Foreskin keratinocyte (primary cell): ENCODE measurements at places on chromosomes 7 and 10.

- peak; percentile 13 for DNase-seq
These were observed 9.0 kb upstream of the TAS2R3 start for GRCh38 chr7:141754939-141755338.

- DNase-seq = no peak
These were observed 60.7 kb downstream of the CD36 start for GRCh38 chr7:80699045-80699638.

DNA sequence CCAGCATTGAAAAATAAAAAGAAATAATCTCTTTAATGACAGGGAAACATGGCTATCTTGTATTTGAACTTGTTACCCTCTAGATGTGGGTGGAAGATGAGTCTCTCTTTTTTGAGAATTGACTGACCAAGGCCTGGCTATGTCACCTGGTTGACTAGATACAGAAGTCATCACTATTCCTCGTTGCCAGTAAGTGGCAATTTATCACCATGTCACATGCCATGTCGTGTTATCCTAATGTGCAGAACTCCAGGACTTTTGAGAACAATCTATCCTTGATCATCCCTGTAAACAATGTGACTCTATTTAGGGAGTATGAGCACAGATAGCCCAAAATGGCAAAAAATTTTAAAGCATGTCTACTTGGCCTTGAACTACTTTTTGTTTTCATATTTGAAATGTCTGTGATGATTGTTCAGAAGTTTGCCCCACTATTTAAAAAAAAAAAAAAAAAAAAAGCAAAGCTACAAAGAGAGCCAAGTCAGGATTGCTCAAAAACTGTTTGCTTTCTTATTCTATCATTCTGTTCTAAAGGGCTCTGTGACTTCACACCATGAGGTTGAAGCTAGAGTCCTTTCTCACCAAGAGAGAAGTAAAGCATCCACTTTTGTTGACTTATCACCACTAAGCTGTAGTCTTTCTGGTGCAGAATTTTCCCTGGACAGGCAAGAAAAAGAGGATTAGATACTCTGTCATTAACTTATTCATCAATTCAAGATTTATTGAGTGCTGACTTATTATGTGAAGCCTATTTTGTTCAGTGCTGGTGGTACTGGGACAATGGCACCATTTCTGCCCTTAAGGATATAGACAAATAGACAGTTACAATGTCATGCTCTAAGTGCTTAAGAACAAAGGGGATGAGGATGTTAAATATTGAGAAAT lies 10.4 kb upstream of the WIPF3 start:
- DNase-seq = no peak

DNA sequence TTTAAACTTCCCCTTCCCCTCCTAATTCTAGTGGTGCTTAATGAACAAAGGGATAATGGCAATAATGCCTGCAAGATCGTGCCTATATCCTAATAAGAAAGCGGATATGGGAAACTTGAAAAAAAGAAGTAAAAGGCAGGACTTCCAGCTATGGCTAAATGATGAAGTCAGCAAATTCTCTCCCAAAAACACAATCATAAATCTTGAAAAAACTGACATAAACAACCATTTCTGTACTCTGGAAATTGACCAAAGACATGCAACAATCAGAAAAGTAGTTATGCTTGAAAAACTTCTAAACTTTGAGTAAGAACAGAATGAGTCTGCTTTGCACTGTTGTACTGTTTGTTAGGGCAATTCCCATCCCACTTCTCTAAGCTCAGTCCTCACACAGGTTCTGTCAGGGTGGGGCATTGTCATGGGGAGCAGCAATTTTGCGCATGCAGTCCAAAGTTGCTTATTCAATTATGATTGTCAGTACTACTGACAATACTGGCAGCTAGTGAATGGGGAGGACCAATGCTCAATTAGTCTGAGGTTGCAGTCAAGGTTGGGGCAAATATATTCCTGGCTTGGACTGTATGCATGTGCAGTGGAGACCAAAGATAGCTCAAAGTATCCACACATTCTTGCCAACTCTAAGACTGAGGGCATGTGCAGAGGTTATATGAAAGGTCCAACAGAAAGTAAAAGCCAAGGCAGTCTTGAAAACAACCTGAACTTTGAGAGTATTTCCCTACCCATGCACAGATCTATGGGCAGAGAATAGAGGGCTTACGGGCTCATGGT lies 34.1 kb upstream of the ARHGAP22 start:
- DNase-seq = no peak

DNA sequence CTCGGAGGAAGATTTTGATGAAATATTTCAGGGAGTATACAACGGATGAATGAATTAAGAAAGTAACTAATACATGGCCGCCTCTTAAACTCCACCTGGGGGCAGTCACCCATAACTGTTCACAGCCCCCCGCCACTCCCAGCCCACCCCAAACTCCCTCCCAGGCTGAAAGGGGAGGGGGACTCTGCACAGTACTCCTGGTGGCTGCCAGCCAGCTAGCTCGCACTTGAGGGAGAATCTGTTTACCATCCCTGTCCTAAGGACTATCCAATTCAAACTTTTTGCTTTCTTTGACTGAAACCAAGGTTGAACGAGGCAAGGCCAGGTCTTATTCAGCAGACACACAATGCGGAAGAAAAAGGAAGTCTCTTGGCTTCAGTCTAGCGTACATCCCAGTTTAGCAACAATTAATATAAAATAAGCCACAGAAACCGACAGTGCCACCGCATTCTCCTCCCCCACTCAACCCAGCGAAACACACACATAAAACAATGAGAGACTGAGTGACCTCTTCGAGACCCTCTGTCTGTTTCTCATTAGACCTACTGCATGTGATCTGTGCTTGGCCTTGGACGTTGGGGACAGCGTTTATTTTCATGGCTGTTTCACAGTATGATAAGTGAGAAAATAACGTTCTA lies 219.5 kb downstream of the GLI3 start:
- DNase-seq = no peak

DNA sequence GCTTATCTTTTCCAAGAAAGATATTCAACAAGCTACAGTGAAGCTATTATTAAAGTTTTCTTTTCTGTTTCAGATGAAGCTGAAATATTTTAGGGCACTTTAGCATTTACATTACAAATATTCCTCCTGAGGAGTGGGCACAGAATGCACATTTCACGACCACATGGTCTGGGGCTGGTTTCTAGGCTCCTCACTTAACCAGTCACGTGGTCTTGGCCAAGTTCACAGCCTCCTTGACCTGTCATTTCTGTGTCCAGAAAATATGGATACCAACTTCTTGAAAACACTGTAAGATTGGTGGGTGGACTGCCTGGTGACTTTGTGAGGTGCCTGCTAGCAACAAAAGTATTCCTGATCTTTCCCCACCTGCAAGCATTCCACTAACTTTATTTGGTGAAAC lies 70.9 kb downstream of the FAM171A1 start:
- DNase-seq = no peak

- peak; percentile 85 for DNase-seq
These were observed 168.7 kb upstream of the LYZL1 start for GRCh38 chr10:29120216-29120615.

DNA sequence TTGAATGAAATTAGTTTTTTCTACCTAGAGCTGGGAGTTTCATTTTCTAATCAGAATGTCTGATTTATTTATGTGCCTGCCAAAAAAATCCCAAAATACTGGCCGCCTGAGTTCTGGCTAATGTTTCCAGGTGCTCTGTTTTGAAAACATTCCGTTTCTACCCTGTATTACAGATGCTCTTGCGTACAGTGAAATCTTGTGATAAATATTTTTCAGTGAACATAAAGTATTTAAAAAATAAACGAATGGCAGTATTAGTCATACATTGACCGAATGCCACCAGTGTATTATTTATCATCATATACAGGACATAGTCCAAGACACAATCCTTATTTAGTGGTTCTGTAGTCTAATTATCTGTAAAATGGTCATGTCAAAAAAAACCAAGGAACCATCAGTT lies 102.8 kb downstream of the KAT6B start:
- DNase-seq = no peak

GRCh38 chr10:79374312-79375191 lies 27.3 kb downstream of the PPIF start:
- DNase-seq = peak; percentile 36

DNA sequence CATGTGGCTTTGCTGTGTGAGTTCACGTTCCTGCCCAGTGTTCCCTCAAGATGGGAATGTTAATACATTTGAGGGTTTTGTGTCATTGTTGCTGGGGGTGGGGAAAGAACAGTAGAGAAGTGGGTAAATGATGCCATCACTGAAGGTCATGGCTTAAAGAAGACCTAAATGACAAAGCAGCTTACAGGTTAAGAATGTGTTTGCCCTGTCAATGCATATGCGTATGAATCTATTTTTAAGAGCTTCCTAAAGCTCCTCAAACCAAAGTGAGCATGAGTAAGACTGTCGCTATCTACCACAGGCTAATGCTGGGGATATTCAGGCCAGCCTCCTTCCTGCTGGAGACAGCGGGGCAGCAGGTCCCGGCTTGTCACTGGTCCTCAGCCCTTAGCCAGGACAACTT lies 162.9 kb downstream of the CREB5 start:
- peak; percentile 52 for DNase-seq

DNA sequence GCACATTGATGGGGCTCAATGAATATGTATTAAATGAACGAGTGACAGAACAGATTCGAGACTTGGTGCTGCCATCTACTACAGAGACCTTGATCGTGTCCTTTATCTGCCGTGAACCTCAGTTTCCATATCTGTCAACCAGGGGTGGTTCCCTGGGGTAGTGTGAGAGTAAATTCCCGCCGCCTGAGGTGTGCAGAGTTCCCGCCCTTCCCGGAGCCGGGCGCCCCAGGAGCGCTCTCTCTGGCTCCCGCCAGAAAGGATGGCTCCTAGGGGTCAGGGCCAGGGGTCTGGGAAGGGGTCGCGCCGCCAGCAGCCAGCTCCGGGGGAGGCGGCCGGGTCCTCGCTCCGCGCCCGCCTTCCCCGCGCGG lies 333 bp upstream of the PLCE1 start:
- no peak for DNase-seq

- peak; percentile 40 for DNase-seq
These were observed 28.7 kb upstream of the NAMPT start for GRCh38 chr7:106313456-106313901.

GRCh38 chr10:93123766-93124165 lies 50.1 kb downstream of the CYP26A1 start:
- DNase-seq = no peak

GRCh38 chr10:96685306-96685705 lies 35.0 kb downstream of the PIK3AP1 start:
- DNase-seq = no peak
